ENCODE measurements at places on chromosomes 12 and 14. TPM values are rescaled to one million over a fixed set of nuclear protein-coding genes. Genes with fewer than 3 reads are reported as not detected.

Gene GUCY2C
- total RNA-seq, result not detected

Gene NDUFB1
- 78.6 TPM for total RNA-seq

DNA sequence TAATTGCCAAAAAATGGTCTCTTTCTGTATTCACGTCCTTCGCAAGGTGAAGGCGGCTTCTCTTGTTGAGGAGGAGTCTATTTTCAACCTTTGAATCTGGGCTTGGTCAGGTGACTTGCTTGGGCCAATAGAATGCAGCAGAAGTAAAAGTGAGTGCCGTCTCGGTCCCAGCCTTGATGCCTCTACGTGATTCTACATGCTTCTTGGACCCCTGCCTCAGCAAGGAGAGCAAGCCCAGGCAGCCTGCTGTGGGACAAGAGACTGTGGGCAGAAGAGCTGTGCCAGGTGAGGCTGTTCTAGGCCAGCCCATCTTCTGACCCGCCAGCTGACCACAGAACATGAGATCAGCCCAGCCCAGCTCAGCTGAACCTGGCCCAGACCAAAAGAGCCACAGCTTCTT, 39.1 kb upstream of the CCDC63 start:
- no peak overlapping the region for H3K27ac ChIP-seq
- DNase-seq, result no peak
- H3K36me3 ChIP-seq, result no peaks in the 10 kb centered on the region
- peaks cover 6% of the 10 kb centered on the region for H3K27me3 ChIP-seq
- no peaks in the 10 kb centered on the region for H3K4me1 ChIP-seq
- H3K4me3 ChIP-seq, result no peak overlapping the region

GRCh38 chr12:105409801-105410471, 79.4 kb downstream of the C12orf75 start:
- H3K27ac ChIP-seq, result no peak overlapping the region
- no peak overlapping the region for H3K4me3 ChIP-seq
- no peaks in the 10 kb centered on the region for H3K27me3 ChIP-seq
- no peak for DNase-seq
- peaks cover 15% of the 10 kb centered on the region for H3K4me1 ChIP-seq

DNA sequence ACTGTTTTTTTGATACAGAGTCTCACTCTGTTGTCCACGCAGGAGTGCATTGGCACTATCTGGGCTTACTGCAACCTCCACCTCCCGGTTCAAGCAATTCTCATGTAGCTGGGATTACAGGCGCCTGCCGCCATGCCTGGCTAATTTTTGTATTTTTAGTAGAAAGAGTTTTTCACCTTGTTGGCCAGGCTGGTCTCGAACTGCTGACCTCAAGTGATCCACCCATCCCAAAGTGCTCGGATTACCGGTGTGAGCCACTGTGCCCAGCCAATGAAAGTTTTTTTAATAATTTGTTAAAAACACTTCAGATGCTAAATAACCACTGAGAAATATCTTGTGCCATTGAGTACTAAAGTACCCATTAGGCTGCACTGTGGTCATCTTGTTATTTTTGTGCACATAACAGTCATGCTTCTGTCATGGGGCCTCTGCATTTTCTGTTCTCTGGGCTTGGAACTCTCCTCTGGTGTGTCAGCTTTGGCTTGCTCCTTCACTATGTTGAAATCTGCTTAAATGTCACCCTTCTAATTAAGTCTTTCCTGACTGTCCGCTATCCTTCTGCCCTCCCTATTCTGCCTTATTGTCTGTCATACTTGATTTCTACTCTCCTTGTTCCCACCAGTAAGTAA, 105.1 kb downstream of the KTN1 start:
- H3K4me1 ChIP-seq, result peaks cover 2% of the 10 kb centered on the region
- H3K4me3 ChIP-seq, result no peak overlapping the region
- H3K27me3 ChIP-seq, result no peaks in the 10 kb centered on the region
- peaks cover 52% of the 10 kb centered on the region for H3K36me3 ChIP-seq

- no peaks in the 10 kb centered on the region for H3K27me3 ChIP-seq
- H3K36me3 ChIP-seq, result peaks cover 24% of the 10 kb centered on the region
- DNase-seq, result no peak
- peak overlapping the region; percentile 0 for H3K27ac ChIP-seq
- H3K4me1 ChIP-seq, result peaks cover 25% of the 10 kb centered on the region
These were observed 87.5 kb upstream of the MON2 start for GRCh38 chr12:62379026-62379722.

- H3K27me3 ChIP-seq, result peaks cover 2% of the 10 kb centered on the region
- no peaks in the 10 kb centered on the region for H3K36me3 ChIP-seq
- peak overlapping the region; percentile 17 for H3K4me3 ChIP-seq
- H3K27ac ChIP-seq, result no peak overlapping the region
- DNase-seq, result no peak
These were observed 15.4 kb upstream of the BCL11B start for GRCh38 chr14:99287269-99287942.

DNA sequence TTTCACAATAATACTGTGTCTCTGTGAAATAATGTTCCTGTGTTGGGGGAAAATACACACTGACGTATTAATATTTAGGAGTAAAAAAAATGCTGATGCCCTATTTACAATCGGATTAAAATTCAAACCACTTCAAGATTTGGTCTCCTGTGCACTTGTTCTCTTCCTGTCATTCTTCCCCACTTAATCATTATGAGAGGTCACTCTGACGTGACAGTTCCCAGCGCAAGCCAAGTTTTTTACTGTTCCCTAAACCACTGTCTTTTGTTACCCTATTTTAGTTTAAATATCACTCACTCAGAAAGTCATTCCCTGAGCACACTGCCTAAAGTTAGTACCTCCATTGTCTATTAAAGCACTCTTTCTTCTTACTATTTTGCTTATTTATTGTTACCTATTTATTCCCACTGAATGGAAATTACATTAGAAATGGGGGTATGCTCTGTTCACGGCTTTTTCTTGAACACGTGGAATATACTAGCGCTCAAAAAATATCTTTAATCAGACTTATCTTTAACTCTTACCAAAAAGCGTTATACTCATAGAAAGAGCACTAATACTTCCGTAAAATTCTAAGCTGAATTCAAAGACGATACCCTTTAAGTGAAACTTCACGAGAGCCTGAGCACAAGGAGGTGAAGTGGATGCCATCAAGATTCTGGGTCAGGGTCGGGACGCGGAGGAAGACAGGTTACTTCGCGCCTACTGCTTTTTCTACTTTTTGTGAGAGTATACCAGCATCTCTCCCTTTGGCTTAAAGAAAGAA, 670 bp upstream of the PSMA3 start:
- H3K4me3 ChIP-seq, result peak overlapping the region; percentile 94
- H3K27me3 ChIP-seq, result no peaks in the 10 kb centered on the region
- H3K36me3 ChIP-seq, result peaks cover 27% of the 10 kb centered on the region

All from activated T-helper 2 cell treated with anti-CD3 and anti-CD28 coated beads, Interferon-gamma antibody, Interleukin-2, Interleukin-4, amounts not matched to agents 10 μg/mL and 5 μg/mL and 100 μg/mL, durations not matched to agents 14 hours and 24 hours and 36 hours (primary cell).